ENCODE measurements at places on chromosomes 16 and 17.

- peak; percentile 24 for DNase-seq
These were observed at the start of gene CRYM for GRCh38 chr16:21277927-21278706. Gene CRYM, minus strand, starts transcription at chr16:21278290. Its CDS starts 39 bp downstream, at chr16:21278251.

GRCh38 chr17:78484271-78485246, 92.6 kb downstream of the DNAH17 start:
- DNase-seq: peak; percentile 18

DNA sequence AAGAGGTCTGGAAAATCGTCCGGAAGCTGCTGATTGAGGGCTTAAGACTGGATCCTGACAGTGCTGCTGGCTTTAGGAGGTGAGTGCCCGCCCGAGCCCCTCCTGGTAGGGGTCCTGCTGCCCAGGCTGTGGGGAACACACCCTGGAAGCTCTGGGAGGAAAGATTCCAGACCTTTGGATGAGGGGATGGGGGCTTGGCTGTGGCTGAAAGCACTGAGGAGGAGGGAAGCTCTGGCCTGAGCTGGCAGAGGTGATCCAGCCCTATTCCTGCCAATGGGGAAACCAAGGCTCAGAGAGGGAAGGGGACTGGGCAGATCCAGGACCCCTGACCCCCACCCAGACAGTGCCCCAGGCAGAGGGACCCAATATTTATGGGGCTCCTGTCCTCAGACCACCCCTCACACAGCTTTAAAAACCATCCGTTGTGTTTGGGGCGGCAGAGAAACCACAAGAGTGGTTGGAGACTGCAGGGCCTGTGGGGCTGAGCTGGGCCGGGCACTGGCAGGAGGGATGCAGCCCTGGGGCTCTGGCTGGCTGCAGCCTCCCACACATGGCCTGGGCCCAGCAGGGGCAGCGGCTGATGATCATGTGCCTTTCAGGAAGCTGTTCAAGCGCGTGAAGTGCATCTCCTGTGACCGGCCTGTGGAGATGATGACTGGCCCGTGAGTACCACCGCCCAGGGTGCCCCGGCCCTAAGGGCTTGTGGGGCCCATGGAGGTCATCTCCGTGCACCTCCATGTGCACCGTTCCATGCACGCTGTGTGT, 22.8 kb downstream of the UBALD1 start:
- no peak for DNase-seq

GRCh38 chr17:39376434-39376833, 25.0 kb downstream of the FBXL20 start:
- no peak for DNase-seq

DNA sequence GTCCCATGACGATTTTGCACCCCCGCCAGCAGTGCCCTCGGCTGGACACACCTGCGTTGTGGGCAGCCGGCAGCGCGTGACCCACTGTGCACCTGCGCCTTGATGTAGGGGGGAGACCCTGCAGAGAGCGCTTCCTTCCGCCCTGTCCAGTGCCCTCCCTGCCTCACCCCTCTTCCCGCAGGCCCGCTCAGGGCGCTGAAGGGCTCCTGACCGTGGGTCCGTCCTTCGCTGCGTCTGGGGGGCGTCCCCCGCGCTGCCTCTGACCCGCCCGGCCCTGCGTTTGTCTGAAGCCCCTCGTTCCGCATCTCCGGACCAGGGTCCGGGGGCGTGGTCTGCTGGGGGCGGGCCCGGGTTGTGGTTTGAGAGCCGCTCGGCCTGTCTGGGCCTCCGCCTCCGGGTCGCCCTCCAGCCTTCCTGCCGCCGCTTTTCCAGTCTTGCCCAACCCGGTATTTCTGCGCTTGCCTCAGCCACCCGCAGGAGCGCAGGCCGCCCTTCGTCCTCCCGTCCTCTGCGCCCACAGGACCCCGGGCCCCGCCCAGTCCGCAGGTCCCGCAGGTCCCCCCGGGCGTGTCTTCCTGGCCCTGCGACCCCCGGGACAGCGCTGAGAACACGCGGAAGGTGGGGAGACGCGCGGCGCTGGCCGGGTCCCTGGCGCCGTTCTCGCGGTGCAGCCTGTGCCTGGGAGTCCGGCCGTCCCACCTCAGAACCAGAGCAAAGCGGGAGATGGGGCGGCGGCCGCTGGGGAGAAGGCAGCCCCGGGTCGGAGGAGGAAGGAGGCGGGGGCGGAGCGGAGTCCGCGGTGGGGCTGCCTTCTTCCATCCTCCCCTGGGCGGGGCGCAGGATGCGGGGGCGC, 4.0 kb upstream of the IL17C start:
- peak; percentile 56 for DNase-seq

- no peak for DNase-seq
These were observed 42.7 kb downstream of the BANP start for GRCh38 chr16:87993901-87994300.

DNA sequence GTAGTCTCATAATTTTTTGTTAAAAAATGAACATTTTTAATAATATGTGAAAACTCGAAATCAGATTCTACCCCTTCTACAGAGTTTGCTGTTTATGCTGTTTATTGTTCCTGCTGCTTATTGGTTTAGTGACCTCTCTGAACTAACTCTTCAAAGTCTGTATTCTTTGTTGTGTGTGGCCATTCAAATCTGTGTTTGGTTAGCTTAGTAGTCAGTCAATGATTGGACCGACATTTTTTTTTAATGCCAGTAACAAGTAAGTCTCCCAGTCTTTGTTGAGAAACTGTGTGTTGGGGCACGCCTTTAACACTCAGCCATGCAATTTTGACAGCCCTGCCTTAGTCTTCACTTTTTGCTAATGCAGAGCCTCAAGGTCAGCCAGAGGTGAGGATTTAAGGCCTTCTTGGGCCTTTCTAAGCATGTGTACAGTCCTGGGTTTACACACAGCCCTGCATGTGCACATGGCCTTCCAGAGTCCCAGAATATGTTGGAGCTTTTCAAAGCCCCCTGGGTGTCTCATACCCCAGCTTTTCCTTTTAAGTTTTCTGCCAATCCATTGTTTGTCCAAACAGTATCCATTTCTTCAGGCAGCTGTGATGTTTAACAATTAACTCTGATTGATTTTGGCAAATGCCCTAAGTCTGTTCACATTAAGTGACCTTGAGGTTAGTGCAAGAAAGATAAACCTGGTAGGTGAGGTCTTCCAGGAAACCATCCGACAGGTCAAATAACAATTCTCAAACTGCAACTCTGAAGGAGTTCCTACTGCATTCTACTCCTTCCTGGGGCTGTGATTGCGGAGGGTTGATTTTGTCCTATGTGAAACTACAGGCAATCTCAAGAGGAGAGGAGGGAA, 389.3 kb downstream of the PMP22 start:
- no peak for DNase-seq

- DNase-seq: peak; percentile 21
These were observed 377.6 kb downstream of the CPPED1 start for GRCh38 chr16:12426122-12426521.

DNA sequence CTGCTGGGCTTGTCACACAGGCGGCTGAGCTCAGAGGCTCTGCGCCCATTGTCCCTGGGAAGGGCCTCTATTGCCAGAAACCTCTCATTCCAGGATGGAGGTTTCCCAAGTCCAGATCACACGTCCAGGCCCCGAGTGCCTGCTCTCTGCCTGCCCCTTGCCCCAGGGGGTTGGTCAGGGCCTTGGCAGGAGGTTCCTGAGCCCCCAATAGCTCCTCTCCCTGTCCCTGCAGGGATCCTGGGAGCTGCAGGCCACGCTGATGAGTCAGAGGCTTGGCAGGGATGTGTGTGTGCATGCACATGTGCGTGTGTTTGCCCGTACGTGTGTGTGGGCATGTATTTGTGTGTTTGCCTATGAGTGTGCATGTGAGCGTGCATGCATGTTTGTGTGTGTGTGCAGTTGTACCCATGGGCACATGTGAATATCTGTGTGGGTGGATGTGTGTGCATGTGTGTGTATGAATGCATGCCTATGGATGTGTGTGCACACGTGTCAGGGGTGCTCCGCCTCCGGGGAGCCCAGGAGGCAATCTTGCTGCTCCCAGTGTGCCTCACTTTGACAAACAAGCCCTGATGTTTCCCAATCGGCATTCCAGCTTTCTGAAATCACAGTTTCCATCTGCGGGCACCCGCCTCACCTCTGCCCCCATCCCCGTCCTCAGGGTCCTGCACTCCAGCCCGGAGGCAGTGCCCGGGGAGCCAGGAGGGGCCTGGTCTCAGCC, 98.4 kb upstream of the GSE1 start:
- DNase-seq: peak; percentile 95

DNA sequence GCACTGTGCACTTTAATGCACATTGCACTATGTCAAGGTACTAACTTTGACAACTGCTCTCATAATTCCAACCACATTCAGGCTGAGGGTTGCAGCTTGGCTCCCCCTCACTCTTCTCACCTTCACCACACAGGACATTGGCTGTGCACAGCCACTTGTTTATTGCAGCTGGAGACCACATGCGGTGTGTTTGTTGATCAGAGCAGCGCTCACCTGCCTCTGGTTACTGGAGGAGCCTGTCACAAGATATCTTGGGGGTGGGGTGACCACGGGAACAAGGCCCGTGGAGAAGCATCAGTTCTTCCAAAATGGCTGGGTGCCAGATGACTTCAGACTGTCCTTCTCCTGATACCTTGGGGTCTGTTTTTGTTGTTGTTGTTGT, 10.6 kb upstream of the CCL5 start:
- DNase-seq: peak; percentile 16

- DNase-seq: no peak
These were observed 91.4 kb downstream of the CACNG3 start for GRCh38 chr16:24347556-24347955.

- no peak for DNase-seq
These were observed 6.8 kb upstream of the SP6 start for GRCh38 chr17:47857551-47858455.

- DNase-seq: peak; percentile 83
These were observed 9.0 kb downstream of the TMEM98 start for GRCh38 chr17:32936894-32937500.

- no peak for DNase-seq
These were observed 12.8 kb upstream of the PCTP start for GRCh38 chr17:55737976-55738501.

- no peak for DNase-seq
These were observed 32.3 kb downstream of the FTO start for GRCh38 chr16:53736297-53736696.

GRCh38 chr17:9917131-9917530, 12.1 kb upstream of the RCVRN start:
- no peak for DNase-seq

- DNase-seq: peak; percentile 39
These were observed 85.1 kb downstream of the SLC39A11 start for GRCh38 chr17:73007407-73007806.

DNA sequence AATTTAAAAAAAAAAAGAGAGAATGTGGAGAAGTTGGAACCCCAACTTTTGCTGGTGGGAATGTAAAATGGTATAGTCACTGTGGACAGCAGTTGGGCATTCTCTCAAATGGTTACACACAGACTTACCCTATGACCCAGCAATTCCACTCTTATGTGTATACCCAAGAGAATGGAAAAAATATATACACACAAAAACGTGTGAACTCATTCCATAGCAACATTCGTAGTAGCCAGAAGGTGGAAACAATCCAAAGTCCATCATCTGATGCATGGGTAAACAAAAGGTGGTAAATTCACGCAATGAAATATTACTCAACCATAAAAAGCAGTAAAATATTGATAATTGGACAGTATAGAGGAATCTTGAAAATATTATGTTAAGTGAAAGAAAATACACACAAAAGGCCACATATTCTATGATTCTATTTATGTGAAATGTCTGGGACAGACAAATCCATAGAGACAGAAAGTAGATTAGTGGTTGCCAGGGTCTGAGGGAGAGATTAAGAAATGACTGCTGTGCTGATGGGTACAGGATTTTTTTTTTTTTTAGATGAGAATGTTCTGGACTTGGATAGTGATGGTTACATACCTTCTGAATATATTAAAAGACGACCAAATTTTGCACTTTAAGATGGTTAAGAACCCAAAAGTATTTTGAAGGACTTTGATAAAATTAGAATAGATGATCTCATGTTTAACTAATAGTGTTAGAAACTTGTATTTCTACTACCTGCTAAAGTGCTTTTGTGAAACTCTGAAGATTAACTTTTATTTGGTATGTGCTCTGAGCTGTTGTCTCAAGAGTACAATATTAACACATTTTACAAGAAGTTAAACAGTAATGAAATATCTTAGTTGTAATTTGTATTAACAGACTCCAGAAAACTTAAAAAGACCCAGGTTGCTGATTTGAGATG, 60.9 kb downstream of the MRTFB start:
- DNase-seq: no peak

DNA sequence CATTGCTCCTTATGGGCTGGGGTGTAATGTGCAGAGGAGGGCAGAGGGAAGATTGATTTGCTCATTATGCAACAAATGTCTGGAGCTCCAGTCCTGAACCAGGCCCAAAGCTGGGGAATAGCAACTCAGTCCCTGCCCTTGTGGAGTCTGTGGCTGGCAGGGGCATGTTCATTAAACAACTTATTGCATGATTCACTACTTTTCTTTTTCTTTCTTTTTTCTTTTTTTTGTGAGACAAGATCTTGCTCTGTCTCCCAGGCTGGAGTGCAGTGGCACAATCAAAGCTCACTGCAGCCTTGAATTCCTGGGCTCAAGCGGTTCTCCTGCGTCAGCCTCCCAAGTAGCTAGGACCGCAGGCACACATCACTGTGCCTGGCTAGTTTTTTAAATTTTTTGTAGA, 23.1 kb downstream of the MSI2 start:
- DNase-seq: no peak

GRCh38 chr17:74607221-74607620, 15.1 kb upstream of the CD300LD start:
- DNase-seq: no peak

- DNase-seq: no peak
These were observed 65.2 kb downstream of the PRMT7 start for GRCh38 chr16:68375801-68376536.

- peak; percentile 31 for DNase-seq
These were observed 37.8 kb downstream of the GNA13 start for GRCh38 chr17:65018610-65019316.

DNA sequence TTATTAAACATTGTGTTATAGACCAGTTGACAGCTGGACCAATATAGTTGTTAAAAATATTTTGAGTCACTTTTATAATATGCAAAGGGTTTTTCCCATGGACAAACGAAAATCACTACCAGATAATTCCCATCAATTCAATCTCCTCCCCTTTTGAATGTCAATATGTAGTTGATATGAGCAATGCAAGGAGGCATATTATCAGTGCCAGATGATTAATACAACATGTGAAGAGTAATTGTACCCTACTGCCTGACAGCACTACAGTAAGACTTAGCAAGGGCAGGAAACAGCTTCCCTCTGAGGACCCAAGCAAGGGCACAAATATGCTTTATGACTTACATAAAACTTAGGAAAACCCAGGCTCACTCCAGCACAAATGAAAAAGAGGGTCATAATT, 17.3 kb downstream of the KANSL1 start:
- no peak for DNase-seq

DNA sequence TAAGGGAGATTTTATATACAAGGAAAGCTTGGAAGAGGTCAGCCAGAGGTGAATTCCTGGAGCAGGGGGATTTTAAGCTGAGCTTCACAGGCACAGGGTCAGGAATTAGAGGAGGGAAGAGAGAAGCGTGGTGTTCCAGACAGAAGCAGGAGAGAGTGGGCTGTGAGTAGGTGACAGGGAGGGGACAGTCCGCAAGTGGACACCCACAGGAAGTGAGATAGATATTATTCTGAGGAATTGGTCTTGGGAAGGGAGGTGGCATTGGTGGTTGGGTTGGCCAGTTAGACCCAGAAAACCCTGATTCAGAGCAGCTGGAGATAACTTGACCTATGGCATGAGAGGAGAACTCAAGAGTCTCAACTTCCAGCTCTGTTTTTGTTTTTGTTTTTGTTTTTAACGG, 14.7 kb downstream of the PHB1 start:
- DNase-seq: no peak

Data from choroid plexus epithelial cell (primary cell).